Stimulated activated CD8-positive, alpha-beta memory T cell treated with anti-CD3 and anti-CD28 coated beads, Interleukin-15, amount 100 ng/mL, for 24 hours (primary cell): ENCODE measurements at places on chromosomes 6 and 20.

DNA sequence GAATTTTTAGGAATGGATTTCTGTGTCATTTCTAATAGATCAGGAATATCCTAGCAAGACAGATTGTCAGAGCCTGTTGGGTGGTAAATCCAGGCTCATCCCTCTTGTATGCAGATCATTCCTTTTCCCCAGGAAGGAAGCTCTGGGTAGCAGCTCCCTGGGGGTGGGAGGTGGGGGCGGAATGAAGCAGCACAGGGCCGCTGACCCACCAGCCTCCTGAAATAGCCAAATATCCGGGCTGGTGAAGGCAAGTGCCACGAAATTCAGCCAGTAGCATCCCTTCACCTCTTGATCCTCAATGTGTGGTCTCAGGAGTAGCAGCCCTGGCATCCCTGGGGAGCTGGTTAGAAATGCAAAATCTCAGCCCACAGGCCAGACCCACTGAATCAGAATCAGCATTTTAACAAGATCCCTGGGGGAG, 256.9 kb downstream of the LRFN2 start:
- no peak for DNase-seq

- no peak for DNase-seq
Observed at GRCh38 chr6:16089232-16090062, 39.4 kb upstream of the MYLIP start.

GRCh38 chr6:71383901-71384489, 95.4 kb downstream of the OGFRL1 start:
- no peak for DNase-seq

GRCh38 chr6:105015482-105015881, 58.6 kb downstream of the LIN28B start:
- no peak for DNase-seq

DNA sequence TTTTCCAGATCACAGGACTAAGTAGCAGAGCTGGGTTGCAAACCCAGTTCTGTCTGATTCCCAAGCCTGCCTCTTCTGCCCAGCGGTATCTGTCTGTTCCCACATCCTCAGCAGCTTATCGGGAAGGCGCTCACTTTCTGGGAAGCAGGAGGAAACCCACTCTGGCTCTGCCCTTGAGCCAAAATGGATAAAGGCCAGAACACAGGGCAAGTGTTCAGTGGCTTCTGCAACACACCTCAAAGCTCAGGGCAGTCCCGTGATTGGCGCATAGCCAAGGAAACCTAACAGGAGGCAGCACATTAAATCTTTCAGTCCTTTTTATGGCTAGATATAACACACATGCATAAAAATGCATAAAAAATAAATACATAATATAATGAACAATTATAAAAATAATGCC, 262.2 kb downstream of the NRN1 start:
- no peak for DNase-seq

- no peak for DNase-seq
Observed at GRCh38 chr6:136790411-136791295, 1.6 kb downstream of the MAP3K5 start.

DNA sequence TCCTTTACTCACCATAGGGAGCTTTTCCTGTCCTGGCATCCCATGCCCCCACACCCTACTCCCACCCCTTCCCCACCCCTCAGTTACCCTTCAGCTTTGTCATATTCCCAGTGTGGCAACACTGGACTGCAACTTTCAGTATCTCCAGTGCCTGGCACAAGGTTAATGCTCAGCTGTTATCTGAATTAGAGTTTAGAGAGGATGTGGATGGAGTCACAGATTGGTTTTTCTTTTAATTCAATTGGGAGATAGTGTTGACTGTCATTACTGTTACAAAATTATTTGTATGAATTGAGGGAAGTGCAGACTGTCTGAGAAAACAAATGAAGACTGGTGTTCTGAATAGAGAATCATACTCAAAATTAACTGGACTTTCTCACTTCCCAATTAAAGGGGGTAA, 89.9 kb downstream of the TULP4 start:
- DNase-seq: no peak

DNA sequence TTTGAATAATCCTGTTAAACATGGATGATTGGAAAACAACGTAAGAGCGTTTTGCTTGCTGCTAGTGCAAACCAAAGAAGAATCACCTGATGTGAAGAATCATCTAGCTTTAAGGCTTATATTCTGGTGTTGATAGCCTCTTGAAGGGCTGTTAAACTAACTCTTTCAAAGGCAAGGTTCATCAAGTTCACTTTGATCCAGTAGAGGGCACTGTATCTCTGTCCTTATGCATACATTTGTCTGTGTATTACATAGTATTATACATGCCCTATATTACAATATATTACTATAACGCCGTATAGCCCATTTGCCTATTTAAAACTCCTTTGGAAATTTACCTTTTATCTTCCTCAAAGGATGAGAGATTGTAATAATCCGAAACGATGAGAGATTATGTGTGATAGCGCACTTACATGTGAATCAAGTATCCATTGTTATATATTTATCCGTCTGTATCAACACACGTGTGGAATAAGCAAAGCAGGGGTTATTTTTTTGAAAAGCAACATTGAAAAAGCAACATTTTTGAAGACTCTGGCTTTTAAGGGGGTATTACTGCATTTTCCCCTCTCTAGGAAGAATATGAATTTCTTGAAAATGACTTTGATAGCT, 50.8 kb upstream of the NRN1 start:
- no peak for DNase-seq

DNA sequence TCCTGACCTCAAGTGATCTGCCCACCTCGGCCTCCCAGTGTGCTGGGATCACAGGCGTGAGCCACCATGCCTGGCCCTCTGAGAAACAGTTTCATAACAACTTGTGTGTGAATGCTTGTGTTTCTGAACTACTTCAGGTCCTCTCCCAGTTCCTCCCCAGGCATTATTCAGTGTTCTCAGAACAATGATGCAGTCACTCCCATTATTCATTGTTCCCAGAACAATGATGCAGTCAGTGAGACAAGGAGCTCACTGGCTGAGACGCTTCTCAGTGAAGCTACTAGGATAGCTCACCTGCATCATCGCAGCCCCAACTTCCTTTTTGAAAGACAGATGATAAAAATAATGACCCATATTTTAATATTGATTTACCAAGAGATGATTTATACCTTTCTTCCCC, 71.5 kb downstream of the NDUFAF5 start:
- DNase-seq: no peak

GRCh38 chr20:2804041-2804828, 3.8 kb upstream of the CPXM1 start:
- no peak for DNase-seq

DNA sequence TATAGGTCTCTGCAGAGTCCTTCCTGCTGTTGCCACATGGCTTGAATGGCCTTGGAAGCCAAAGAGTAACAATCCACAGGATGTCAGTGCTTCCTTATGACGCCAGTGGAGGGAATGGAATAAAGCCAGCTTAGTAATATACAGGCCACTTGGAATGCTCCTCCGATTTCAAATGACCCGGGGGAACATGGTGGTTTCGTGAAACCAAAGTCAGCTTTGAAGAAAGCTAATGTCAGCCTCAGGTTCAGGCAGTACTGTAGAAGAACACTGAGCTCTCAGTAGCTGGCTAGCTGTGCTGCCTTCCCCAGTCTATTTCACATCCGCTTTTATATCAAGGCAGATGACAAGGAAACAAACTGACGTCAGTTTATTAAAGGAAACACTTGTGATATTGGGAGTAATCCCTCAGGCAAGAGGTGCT, 189.1 kb downstream of the DTNBP1 start:
- DNase-seq: no peak

DNA sequence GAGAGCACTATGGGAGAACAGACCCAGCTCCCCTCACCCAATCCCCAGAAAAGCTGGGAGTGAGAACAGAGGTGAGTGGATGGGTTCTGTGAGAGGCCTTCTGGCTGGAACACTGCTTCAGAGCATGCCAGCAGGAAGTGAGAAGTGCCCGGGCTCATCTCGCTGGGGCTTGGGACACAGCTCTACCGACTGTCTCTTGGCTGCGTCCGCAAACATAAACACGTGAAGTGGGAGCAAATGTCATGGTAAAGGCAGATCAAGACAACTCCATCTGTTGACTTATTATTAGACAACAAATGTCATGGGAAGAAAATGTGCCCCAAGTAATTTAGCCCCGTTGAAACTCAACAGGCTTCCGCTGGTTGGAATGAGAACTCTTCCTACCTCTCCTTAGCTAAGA, 25.9 kb downstream of the GNAS-AS1 start:
- DNase-seq: no peak

- DNase-seq: no peak
Observed at GRCh38 chr6:157592541-157592940, 211.6 kb downstream of the ZDHHC14 start.

GRCh38 chr6:130776287-130776925, 50.8 kb upstream of the SMLR1 start:
- no peak for DNase-seq

DNA sequence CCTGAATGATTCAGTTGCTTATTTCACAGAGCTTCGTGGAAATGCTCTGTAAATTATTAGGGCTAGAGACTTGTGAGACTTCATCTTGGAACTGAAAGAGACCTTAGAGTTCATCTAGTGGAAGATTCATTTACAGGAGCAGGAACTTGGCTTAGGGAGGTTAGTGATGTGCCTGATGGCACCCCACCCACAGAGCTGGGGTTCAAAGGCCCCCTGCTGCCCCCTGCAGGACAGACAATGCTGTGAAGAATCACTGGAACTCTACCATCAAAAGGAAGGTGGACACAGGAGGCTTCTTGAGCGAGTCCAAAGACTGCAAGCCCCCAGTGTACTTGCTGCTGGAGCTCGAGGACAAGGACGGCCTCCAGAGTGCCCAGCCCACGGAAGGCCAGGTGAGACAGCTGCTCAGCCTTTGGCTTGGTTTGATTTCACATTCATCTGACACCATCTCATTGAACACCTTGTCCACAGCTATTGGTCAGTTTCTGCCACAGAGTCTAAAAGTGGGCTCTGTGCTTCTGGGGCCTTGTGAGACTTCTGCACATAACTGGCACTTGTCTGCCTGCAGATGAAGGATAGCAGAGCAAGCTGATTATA, 25.1 kb downstream of the MYBL2 start:
- DNase-seq: peak; percentile 31

GRCh38 chr20:3430376-3431069, 23.1 kb upstream of the DNAAF9 start:
- DNase-seq: no peak

- no peak for DNase-seq
Observed at GRCh38 chr6:148999501-148999900, 252.7 kb downstream of the UST start.

- DNase-seq: no peak
Observed at GRCh38 chr20:43752561-43753301, 25.9 kb upstream of the GTSF1L start.

DNA sequence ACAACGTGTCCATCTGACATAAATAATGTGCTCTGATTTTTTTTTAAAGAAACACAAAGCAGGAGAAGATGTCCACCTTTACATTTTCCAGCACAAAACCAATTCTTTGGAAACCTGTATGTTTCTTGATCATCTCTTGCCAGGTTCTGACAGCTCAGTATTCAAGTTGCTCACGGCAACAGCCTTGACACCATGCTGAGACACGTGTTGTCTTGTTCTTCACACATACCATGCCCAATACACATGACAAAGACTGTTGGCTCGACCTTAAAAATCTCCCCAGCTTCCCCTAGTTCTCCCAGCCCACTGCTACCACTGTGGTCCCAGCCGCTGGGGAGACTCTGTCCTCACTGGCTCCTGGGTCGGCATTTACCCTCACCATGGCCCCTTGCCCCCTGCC, 518.9 kb downstream of the PREX1 start:
- no peak for DNase-seq

- DNase-seq: no peak
Observed at GRCh38 chr20:48892891-48893290, 28.6 kb upstream of the ARFGEF2 start.

DNA sequence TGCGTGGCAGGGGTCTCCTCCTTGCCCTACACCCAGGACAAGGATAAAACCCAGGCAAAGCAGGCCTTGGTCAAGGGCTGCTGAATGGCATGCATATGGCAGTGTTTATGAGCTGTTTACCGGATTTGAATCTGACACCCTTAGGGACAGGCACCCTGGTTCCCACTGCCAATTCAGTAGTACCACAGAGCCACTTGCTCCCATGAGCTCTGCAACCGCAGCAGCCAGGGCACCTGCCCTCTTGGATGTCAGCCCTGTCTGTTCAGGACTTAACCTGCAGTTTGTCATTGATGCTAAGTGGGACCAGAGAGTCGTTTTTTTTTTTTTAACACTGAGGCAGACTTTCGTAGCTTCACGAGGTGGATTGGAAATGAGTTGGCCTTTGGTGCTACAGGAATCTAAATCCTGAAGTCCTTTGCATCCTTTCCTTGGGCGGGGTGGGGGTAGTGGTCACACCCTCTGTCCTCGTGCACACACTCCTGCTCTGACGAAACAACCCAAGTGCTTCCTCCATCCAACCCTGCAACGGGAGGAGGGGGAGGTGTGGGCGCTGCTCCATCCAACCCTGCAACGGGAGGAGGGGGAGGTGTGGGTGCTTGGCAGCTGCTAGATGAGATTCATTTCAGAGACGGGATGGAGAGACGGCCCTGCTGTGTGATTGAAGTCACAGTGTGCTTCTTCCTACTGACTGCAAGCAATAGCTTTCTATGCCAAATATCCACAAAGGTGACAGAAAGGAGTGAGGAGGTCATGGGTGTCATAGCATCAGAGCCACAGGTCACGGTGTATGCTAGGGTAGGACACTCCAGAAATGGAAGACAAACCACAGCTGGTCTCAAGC, 166.5 kb downstream of the SMOC2 start:
- DNase-seq: no peak

- no peak for DNase-seq
Observed at GRCh38 chr6:91149956-91150705, 563.3 kb upstream of the MAP3K7 start.

- DNase-seq: no peak
Observed at GRCh38 chr20:2171266-2171790, 69.7 kb downstream of the STK35 start.

- no peak for DNase-seq
Observed at GRCh38 chr6:57226221-57226620, 4.1 kb upstream of the RAB23 start.

- DNase-seq: no peak
Observed at GRCh38 chr6:140768133-140768532, 1364.6 kb upstream of the GJE1 start.

GRCh38 chr20:10357061-10357708, 76.8 kb downstream of the MKKS start:
- DNase-seq: no peak

DNA sequence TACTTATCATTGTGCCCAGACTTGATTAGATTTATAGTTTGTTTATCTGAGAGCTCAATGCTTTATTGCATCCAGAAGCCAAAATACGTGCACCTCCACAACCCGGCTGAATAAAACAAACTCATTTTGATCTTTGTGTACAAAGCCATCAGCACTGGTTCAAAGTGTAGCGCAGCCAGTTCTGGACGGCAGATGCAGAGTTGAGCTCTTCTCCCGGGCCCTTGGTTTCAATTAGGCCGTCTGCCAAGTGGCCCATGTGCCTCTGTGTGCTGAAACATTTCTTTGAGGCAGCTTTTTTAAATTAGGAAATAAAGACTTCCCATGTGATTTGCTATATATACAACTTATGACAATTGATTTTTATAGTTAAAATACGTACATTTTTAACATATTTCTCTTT, 96.2 kb upstream of the RSPO3 start:
- no peak for DNase-seq
